ENCODE measurements at places on chromosomes 2 and 18.

GRCh38 chr2:229118927-229119326 lies 152.2 kb downstream of the PID1 start:
- H3K4me1 ChIP-seq, result no peaks in the 10 kb centered on the region
- H3K27ac ChIP-seq, result no peak overlapping the region
- no peaks in the 10 kb centered on the region for H3K27me3 ChIP-seq
- no peak for DNase-seq

- no peaks in the 10 kb centered on the region for H3K36me3 ChIP-seq
- no peaks in the 10 kb centered on the region for H3K27me3 ChIP-seq
- H3K27ac ChIP-seq, result no peak overlapping the region
- H3K4me3 ChIP-seq, result no peak overlapping the region
- no peaks in the 10 kb centered on the region for H3K4me1 ChIP-seq
Observed at GRCh38 chr18:22667616-22668422, 250.1 kb upstream of the CTAGE1 start.

- H3K36me3 ChIP-seq, result no peaks in the 10 kb centered on the region
- no peaks in the 10 kb centered on the region for H3K27me3 ChIP-seq
- no peak overlapping the region for H3K4me3 ChIP-seq
- no peak for DNase-seq
Observed at GRCh38 chr18:2985628-2986027, 27.3 kb downstream of the LPIN2 start.

DNA sequence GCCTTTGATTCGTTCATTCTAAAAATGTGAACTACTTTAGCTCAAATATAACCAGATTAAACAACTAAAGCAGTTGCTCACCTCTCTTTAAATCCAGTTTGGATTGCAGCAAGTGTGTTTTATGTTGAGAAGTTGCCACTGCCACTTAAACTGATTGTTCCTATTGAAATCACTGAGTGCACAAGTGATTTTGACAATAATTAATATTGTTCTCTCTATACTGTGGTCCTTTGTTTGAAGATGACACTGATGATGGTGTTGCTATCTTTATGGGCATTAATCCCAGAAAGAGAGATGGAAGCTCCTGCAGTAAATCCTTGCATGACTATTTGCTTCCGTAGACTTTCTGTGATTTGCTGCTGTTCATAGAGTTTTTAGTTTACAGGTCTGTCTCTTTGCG lies 251.4 kb upstream of the ZEB2 start:
- no peak overlapping the region for H3K27ac ChIP-seq
- no peaks in the 10 kb centered on the region for H3K36me3 ChIP-seq
- H3K4me1 ChIP-seq, result peaks cover 7% of the 10 kb centered on the region
- no peak for DNase-seq
- H3K4me3 ChIP-seq, result no peak overlapping the region
